Vagina (tissue), 2 donors: ENCODE measurements at places on chromosomes 11 and 22. TPM values are rescaled to one million over a fixed set of nuclear protein-coding genes. Genes with fewer than 3 reads are reported as not detected.

Gene AMPD3
- total RNA-seq, result 20.1 TPM

GRCh38 chr11:10067629-10068300 is 226.3 kb downstream of the SBF2 start:
- no peak for DNase-seq

GRCh38 chr11:66875378-66875777 is 18.5 kb downstream of the LRFN4 start:
- no peak for DNase-seq

DNA sequence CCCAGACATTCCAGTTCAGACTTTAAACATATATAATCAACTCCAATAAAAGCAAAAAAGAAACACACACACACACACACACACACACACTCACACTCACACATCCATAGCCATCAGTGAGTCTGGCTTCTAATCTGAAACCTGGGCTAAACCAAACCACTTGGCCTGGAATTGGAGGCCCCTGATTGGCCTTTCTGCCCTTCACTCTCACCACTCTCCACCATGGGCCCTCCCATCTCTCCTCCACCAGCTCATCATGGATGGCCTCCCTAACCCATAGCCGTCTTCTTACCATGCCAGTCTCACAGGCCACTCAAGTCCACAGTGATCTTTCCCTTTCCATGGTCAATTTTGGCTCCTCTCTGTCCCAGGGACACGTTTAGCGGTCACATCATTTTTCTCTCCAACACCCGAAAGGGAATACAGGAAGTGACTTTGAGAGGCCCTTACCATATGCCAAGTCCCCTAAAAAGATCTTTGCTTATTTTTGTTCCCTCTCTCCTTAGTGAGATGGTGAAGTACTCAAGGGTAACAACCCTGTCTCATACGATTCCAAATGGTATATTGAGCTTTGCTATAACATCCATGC is 66.6 kb downstream of the ENDOD1 start:
- no peak for DNase-seq

DNA sequence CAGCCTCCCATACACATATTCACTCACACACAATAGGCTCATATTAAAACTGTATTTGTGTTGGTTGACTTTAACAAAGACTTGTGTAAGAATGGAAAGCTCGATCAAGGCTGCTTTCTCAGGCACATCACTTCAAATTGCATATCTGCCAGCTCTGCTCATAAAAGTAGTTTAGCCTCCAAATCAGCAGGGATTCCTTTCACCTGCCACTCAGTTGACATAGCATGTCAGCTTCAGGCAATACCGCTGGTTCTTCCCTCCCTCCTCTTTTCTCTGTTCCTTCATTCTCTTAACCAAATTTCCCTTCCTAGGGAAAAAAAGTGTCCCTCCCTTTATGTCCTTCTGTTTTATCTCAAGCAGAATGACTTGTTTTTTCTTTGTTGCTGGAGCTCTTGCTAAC is 450.4 kb upstream of the LARGE1 start:
- DNase-seq, result no peak

- no peak for DNase-seq
Measured at GRCh38 chr22:46234969-46235368, 15.1 kb downstream of the CDPF1 start.
